GM04503 (cell line): ENCODE measurements at places on chromosomes 1 and 21.
A peak's percentile ranks its signal among the peaks of the same experiment; 100 is the strongest.

DNA sequence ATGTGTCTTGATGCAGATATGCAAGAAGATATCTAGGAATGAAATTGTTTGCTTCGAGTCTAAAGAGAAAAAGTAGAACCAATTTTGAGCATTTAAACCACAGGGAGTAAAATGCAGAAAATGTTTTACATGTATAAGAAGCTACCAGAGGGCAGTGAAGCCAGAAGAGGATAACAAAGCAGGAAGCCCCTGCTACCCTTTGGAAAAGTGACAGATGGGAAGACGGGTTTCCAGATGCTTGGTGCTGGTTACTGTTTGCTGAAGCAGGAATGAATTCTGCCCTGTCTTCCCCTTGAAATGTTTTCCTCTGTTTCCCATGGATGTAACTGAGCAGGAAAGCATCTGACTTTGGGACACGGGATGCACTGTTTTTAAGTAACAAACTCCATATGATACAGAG, 822.2 kb downstream of the MRPL39 start:
- DNase-seq = no peak

DNA sequence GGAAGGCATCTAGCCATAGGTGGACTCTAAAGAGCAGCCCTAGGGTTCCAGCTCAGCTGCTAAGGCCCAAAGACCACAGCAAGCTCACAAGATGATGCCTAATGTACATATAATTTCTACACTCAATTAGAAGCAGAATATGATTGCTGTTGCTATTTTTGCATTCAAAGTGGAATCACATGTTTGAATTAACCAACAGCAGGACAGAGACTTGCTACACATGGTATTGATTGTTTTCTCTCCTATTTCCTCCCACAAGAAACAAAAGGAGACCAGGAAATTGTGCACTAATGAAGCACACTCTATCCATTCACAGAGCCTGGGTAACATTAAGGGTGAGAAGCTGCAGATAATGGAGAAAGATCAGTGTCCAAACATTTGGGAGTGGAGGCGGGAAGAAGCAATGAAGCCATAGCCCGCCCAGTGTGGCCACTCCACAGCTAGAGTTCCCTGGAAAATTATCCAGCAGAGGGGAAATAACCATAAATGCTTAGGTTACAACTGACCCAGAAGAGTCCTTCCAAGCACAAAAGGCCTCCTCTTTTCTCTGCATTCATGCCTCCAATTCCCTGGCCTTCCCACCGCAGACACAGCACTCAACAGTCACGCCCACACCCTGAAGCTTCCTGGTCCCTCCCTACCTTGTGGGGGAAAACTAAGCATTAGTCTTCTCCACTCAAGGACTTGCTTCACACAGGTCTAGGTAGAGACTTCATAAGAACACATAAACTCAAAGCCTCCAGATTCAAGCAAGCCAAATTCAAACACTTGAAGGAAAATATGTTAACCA, 7.5 kb downstream of the CNN3 start:
- DNase-seq = no peak

- no peak for DNase-seq
Observed at GRCh38 chr1:173413271-173413707, 63.8 kb upstream of the PRDX6 start.

DNA sequence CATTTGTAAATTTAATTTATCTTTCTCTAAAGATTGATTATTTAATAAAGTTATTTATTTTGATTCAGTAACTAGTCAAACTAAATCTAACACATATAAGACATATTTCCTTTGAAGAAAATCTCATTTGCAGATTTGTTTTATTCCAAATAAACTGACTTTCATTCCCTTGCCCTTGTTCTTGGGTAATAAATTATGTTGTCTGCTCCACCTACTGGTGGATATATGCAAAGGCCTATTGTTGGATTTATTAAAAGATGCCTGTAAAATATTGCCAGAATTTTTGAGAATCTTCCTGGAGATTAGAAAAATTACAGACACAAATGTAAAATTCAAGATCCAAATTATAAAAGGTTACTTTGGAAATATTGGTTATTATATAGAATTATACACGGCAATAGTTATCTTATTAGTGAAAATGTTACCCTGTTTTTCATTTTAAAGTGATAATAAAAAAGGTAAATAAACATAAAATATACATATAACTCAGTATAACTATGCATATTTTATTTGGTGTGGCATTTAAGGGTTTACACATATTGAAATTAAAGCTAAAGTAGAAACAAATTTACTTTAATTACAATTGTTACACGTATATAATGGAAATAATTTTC, 116.1 kb downstream of the SPATA17 start:
- no peak for DNase-seq

DNA sequence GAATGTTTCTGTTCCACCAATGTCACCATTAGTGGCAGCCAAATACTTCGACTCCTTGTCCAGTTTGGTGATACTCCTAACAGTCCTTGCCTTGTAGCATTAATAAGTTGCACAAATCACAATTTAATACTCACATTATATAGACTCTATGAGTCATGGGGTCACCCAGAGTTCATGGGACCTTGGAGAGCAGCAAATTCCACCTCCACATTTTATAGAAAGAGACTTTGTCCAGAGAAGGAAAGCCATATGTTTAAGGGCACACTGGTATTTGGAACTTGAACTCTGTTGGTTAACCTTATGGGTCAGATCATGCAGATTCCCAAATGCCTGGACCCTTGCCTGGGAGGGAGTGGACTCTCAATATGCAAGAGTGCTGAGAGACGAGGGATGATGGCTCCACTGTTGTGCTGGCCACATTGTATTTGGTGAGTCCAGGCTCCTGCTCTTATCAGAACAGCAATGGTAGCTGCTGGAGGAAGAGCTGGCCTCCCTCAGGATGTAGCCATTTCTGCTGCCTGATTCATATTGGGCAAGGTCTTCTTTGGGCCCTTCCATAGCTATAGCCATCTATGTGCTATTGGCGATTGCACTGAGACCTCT, 30.6 kb downstream of the DNAJC6 start:
- DNase-seq = no peak

DNA sequence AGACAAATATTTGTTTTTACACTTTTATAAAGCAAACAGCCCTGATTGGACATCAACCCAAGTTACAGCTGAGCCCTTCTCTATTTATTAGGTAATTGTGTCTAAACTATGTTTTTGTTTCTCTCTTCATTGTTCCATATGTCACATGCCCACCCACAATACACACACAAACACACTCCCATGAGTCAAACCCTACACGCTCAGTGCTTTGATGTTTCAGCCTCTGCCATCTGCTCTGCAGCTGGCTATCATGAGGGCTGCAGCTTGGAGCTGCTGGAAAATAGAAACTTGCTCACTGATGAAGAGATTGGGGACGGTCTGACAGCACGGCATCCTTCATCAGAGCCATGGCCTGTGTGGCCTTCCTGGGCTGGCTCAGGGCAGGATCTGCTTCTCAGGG, 41.7 kb downstream of the PSMG1 start:
- no peak for DNase-seq

DNA sequence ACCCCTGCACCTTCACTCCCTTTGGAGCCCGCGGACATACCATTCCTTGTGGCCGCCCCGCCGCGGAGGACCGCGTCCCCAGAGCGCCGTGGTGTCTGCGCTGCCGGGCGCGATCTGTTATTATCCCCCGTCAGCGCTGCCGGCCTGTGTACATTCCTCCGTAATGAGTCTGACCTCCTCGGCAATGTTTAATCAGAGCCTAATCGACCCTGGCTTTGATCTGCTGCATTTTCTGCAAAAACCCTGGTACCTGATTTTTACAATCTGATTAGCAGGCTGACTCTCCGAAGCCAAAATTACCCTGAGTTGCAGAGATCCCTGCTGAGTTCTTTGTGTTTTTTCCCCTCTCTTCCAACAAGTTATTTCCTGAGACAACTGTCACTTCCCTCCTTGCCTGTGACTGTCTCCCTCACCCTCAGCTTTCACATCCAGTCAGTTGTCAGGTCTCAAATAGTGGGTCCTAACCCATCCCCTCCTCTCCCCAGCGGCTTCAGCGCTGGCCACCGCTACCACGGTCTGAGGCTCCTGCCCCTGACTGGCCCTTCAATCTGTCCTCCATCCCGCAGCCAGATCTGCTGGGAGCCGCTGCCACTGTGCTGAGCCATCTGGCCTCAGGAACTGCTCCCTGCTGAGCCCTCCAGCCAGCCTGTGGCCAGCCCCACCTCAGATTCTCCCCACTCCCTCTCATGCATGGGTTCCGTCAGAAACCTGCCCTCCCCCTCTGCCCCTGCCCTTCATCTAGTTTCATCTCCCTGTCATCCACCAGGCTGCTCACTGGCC, 53.5 kb downstream of the GLIS1 start:
- no peak for DNase-seq

- no peak for DNase-seq
Observed at GRCh38 chr1:30864681-30865080, 43.9 kb downstream of the SDC3 start.

- no peak for DNase-seq
Observed at GRCh38 chr1:99146129-99146848, 118.0 kb upstream of the PLPPR4 start.

DNA sequence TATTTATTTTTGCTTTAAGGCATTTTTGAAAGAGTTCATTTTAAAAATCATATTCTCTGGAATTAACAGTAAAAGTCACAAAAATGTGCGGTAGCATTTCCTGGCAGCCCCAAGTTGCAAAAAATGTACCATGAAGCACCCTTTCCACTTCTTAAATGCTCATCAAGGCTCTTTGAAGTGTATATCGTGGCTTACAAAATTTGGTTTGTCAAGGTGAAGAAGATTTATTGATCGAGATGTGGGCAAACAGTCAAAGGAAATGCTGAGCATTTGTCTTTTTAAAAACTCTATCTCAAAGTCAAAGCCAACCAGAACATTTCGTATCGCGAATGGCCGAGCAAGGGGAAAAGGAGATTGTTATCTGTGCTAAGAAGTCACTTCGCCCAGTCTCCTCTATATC, 277.5 kb upstream of the KAZN start:
- DNase-seq = no peak

DNA sequence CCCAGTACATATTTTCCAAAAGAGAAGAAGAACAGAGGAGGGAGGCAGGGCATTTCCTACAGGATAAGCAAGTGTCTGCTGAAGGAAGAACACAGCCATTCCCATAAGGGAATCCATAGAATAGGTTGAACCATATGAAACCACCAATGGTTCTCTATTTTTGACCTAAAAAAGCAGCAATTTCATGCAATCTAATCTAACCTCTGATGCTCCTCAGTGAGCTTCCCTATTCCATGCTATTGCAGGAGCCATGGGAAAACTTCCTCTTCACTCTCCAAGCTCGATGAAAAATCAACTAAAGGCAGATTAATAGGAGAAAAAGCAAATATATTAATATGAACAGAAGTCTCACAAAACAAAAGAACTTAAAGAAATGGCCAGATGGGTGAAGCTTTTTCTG, 50.5 kb downstream of the SIPA1L2 start:
- no peak for DNase-seq

- DNase-seq = peak; percentile 46
Observed at GRCh38 chr1:117657031-117657430, 51.2 kb downstream of the TENT5C start.

GRCh38 chr1:201536558-201536957, 2.4 kb upstream of the NAV1 start:
- peak; percentile 79 for DNase-seq

DNA sequence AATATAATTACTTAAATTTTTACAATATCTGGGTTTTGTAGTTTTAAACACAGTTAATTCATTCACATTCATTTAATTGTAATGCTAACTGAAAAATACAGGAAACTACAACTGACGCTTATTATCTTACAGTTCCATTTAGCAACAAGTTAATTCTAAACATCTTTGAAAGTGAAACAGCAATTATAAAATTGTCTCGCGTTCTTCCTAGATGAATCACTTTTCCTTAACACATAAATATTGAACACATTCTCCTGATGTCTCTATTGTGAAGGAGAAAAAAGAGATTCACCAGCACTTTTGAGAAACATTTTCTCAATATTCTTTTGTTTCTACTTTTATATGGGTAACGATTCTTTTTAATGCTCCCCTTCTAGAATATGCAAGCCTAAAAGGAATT, 6.4 kb downstream of the PTGFR start:
- DNase-seq = no peak

DNA sequence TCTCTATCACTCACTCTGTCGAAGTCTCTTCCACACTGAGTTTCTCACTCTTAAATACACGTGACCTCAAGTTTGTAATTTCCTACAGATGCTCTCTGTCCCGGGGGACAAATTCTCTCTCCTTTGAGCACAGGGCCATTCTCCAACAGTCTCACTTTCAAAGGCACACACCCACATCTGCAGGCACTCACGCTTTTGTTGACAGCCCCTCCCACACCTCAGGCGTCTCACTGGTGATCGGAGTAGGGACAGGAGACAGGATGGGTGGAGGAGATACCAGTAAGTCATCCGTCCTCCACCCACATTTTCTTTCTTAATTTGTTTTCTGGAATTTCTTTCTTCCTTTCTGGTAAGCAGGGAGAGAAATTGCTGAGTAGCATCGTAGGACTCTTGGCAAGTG, 40.6 kb upstream of the GREM2 start:
- DNase-seq = peak; percentile 49
